ENCODE measurements at places on chromosomes 13 and 19. TPM values are rescaled to one million over a fixed set of nuclear protein-coding genes. Genes with fewer than 3 reads are reported as not detected.

GRCh38 chr13:36084131-36084530, 47.1 kb downstream of the DCLK1 start:
- H3K27me3 ChIP-seq = no peaks in the 10 kb centered on the region
- no peaks in the 10 kb centered on the region for H3K4me1 ChIP-seq
- no peak overlapping the region for H3K4me3 ChIP-seq
- DNase-seq = no peak

DNA sequence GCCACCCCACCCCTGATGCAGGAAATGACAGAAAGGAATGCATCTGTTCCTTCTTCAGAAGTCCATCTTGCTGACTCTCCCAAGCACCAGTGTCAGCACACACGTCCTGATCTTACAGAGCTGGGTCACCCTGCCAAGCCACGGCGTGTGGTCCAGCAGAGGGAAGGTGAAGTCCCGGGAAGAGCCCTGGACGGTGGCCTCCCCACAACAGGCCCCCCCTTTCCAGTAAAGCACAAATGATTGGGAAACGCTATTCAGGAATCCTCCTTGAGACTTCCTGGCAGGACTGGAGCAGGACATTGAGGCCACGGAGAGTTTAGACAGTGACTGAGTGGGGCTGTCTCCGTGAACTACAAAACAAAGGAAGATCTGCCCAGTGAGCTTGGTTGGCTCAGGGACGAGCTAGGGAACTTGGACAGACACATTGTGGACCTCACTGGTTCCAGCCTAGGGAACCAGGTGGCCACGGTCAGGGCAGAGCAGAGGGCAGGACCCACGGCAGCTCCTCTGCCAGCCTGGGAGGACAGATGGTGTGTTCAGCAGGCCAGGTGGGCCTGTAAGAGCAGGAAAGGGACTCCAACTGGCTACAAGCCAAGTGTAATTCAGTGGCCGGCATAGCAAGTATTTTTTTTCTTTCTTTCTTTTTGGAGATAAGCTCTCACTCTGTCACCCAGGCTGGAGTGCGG, 41.7 kb downstream of the ELL start:
- peak overlapping the region; percentile 82 for H3K27ac ChIP-seq
- no peaks in the 10 kb centered on the region for H3K27me3 ChIP-seq
- H3K4me1 ChIP-seq = peaks cover 62% of the 10 kb centered on the region
- H3K4me3 ChIP-seq = no peak overlapping the region

The CEACAM16 gene
- total RNA-seq = not detected

The SHISA7 gene
- total RNA-seq = 0.08 TPM

Measured in suprapubic skin (tissue), 4 donors.